ENCODE measurements at places on chromosomes 7 and 10. TPM values are rescaled to one million over a fixed set of nuclear protein-coding genes. Genes with fewer than 3 reads are reported as not detected.

DNA sequence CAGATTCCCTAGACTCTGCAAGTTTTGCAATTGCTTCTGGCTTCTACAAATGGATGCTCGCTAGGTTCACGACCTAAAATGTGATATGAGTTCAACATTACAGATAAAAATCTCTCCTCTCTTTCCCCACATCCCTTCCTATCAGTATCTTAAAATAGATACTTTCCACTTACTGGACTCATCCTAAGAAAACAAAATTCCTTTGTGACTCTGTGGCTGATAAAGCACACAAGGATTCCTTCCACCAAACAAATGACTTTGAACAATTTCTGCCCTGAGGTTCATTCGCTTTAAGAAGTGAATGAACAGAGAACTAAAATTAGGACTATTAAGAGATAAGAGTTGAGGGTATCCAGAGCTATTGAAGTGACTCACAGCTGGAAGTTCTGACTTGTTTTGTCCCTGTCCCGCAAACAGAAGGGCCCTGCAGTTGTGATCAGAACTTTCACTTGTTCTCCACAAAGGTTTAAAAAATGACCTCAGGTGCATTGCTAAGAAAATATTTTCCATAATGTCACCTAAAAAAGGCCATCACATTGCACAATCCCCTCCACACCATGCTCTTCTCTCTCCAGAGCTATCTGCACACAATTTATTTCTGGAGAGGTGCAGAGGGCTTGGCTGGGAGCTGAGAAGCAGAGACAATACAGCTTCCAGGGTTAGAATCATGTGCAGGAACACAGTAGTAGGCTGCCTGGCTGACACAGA lies 96.1 kb downstream of the PIP4K2A start:
- DNase-seq: no peak

DNA sequence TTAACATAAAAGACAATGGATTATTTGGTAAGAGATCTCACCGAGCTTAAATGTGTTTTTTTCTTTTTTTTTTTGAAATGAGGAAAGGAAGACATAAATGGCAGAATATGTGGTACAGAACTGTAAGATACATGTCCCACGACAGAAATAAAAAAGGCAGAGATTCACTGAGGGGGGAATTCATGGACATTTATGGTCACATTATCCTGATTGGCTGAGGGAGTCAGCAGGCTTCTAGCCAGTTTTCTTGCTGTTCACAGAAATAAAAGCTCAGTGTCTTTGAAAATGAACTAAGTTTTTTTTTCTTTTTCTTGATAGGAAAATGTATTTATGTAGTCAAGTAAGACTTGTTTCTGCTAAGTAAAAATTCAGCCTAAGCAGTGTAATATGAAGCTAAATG lies 8.2 kb upstream of the FAS start:
- peak; percentile 45 for DNase-seq

- no peak for DNase-seq
Observed at GRCh38 chr10:103761075-103761920, 94.1 kb downstream of the SH3PXD2A start.

DNA sequence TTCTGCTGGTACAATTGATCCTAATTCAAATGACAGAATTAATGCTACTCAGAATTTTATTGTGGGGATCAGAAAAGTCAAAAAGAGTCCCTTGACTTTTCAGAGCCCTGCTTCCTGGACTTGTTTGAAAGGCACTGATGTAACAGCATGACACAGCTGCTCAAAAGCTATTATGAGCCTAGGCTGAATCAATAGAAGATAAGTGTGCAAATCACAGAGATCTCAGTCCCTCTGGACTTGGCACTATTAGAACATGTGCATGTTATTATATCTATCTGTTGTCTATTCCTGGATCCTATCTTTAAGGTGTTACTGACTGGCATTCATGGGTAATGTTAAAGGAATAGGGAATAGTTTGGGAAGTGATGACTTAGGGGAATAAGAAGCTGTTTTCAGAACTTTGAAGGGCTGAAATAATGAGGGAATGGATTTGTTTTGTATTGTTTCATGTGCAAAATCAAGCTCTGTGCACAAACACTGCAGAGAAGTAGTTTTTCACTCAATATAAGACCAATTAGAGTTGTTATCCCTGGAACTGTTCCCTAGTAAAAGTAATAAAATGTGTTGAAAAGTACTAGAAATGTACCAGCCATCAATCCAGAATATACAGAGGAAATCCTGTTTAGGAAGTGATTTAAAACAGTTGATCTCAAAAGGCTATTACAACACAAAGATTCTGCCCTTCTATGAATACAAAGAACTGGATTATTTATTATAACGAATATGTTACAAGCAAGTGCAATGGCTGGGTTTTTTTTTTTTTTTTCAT lies 814.9 kb upstream of the C7orf33 start:
- peak; percentile 15 for DNase-seq

DNA sequence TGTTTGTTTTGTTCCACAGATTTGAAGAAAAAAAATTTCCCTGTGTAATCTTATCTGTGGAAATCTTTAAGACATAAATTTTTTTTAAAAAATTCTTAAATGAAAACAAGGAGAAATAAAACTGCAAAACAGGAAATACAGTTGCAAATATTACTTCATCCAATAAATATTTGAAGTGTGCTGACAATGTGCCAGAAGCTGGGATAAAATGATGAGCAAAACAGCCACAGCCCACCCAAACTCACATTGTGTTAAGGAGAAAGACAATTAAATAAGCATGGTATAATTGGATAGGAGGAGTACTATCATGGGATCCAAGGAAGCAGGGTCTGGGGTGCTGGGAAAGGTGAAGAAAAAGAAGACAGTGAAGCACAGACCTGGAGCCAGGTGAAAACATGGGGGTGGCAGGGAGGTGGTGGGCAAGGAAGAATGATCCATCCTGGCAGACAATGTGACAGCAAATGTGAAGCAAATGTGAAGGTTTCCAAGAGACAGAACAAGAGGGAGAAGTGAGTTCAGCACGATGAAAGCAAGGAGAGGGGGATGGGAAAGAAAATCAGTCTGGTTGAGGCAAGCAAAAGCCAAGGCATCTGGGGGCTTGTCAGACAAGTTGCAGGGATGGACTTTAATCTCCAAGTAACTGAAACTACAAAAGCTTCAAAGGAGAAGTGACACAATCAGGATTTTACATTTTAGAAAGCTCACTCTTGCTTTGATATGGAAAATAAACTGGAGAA lies 135.9 kb downstream of the HIBADH start:
- peak; percentile 40 for DNase-seq

DNA sequence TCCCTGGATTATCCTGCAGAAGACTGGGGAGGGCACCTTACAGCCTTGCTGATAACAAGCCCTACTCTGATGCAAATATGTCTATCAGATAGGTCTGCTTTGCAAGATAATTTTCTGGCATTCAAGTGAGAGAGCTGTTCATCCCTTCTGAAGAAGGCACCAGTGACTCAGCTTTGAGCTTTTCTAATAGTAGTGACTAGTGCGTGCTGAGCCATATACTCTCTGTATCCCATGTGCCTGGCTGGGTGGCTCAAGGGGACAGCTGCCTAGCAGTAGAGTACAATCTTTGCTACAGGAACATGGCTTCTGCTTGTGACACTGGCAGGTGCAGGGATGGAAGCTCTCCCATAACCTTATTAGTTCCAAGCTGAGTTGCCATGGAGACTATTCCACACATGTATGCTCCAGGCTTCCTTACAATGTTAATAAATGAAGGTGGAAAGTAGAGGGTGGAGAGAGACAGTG lies 35.0 kb upstream of the ABCB4 start:
- DNase-seq: peak; percentile 86

DNA sequence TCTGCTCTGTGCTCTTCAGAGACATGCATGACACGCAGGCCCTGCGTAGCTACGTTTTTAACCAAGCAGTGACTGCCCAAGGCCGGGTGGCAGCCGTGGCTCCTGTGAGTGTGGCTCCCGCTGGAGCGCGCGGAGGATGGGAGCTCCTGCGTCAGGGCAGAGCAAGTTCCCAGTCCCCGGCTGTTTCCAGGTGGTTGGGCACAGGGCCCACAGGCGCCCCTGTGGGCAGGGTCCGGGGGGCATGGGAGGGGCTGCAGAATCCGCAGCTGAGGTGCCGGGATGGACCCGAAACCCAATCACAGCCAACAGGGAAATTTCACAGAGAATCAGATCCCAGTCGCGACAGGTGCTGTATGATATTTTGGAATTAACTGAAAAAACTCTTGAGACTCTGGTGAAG lies 9.8 kb downstream of the NKX6-2 start:
- peak; percentile 15 for DNase-seq

- DNase-seq: no peak
Observed at GRCh38 chr7:2461268-2462026, 14.8 kb downstream of the GRIFIN start.

Gene NSUN5
- polyA plus RNA-seq: 22.0 TPM

Gene TRPV5
- 0.07 TPM for polyA plus RNA-seq

Gene ARHGAP19
- 19.9 TPM for polyA plus RNA-seq

Data from muscle of leg (tissue), 16 donors.